Activated T-helper 1 cell treated with anti-CD3 and anti-CD28 coated beads, Interleukin-12 subunit alpha, Interleukin-12 subunit beta, Interleukin-2, Interleukin-4 antibody, amounts not matched to agents 30 ng/mL and 10 ng/mL and 1 ng/mL, durations not matched to agents 14 hours and 24 hours and 36 hours (primary cell): ENCODE measurements at places on chromosomes 4 and X. TPM values are rescaled to one million over a fixed set of nuclear protein-coding genes. Genes with fewer than 3 reads are reported as not detected.

SLC25A14 gene
- 8.1 and 10.5 TPM in 2 replicates for total RNA-seq

- no peak overlapping the region for H3K4me3 ChIP-seq
- no peak overlapping the region for H3K27ac ChIP-seq
- H3K36me3 ChIP-seq: peaks cover 6% of the 10 kb centered on the region
- peaks cover 21% of the 10 kb centered on the region for H3K4me1 ChIP-seq
- DNase-seq: peak; percentile 12
These were observed 45.1 kb downstream of the CHM start for GRCh38 chrX:86002076-86002896.

GRCh38 chr4:24928708-24929107 lies 15.9 kb upstream of the CCDC149 start:
- no peak overlapping the region for H3K27ac ChIP-seq
- no peak overlapping the region for H3K4me3 ChIP-seq
- no peak for DNase-seq
- no peaks in the 10 kb centered on the region for H3K27me3 ChIP-seq
- no peaks in the 10 kb centered on the region for H3K36me3 ChIP-seq
- no peaks in the 10 kb centered on the region for H3K4me1 ChIP-seq

- no peak for DNase-seq
- no peak overlapping the region for H3K27ac ChIP-seq
- H3K36me3 ChIP-seq: no peaks in the 10 kb centered on the region
- no peak overlapping the region for H3K4me3 ChIP-seq
- H3K4me1 ChIP-seq: peaks cover 44% of the 10 kb centered on the region
- peaks cover 5% of the 10 kb centered on the region for H3K27me3 ChIP-seq
These were observed 44.5 kb upstream of the WDR1 start for GRCh38 chr4:10161146-10161545.

INTS6L gene
- 38.3 and 38.7 TPM in 2 replicates for total RNA-seq
